Left renal pelvis (tissue), 4 donors: ENCODE measurements at places on chromosomes 4 and X. TPM values are rescaled to one million over a fixed set of nuclear protein-coding genes. Genes with fewer than 3 reads are reported as not detected.

F11 gene
- 2.2 TPM for polyA plus RNA-seq

DNA sequence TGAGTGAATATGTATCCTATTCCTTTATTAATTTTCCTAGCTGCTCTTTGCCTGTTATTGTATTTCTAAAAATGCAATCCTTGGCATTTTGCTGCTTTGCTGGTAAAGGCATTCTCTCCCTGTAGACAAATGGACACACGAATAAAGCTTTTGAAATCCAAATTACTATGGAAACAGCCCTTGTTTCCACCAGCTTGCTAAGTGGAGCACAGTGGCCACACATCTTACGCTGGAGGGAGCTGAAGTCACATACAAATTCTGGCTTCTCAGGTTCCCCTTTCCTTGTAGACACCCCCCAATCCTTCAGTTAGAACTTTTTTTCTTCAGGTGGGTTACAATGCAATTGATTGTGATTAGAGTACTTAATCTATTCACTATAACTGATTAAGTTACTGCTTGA, 66.2 kb downstream of the AGA start:
- no peak for DNase-seq

SLC10A6 gene
- polyA plus RNA-seq, result 0.21 TPM

DNA sequence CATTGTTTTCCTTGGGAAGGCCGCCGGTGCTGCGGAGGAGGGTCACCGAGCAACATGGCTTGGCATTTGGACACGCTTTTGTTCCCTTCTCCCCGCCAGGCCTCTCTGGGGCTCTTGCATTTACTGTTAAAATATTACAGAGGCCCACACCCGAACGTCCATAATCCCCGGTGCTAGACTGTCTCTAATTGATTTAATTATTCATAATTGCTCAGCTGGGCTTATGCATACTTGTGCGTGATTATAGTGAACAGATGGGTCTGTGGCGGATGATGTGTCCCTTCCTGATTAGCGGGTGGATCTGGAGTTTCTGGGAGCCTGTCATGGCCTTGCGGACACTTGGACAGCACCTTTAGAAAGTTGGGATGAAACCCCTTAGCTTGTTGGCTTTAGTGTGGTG, 100.2 kb upstream of the MSX1 start:
- no peak for DNase-seq

GRCh38 chr4:99156992-99157391, 12.9 kb upstream of the ADH4 start:
- no peak for DNase-seq

- no peak for DNase-seq
Observed at GRCh38 chr4:156948738-156949137, 22.9 kb downstream of the PDGFC start.
